ENCODE measurements at places on chromosomes 12 and 14. TPM values are rescaled to one million over a fixed set of nuclear protein-coding genes. Genes with fewer than 3 reads are reported as not detected.

Gene TMEM229B
- total RNA-seq = 0.22 TPM

Gene CLEC9A
- not detected for total RNA-seq

Gene AVPR1A
- not detected for total RNA-seq

Gene ALDH2
- 97.2 TPM for total RNA-seq

Gene SERPINA10
- total RNA-seq = not detected

Gene PPFIBP1
- 32.5 TPM for total RNA-seq

Gene ALX1
- total RNA-seq = 6.3 TPM

Gene MUCL1
- not detected for total RNA-seq

Gene RERG
- total RNA-seq = 0.22 TPM

Gene DCN
- total RNA-seq = not detected

Data from A549 treated with RU486 at 1 μM for 4 hours (cell line).